ENCODE measurements at places on chromosomes 5 and 9.

GRCh38 chr9:127505396-127506116 lies 54.2 kb downstream of the LRSAM1 start:
- DNase-seq: no peak

GRCh38 chr5:59496524-59497134 lies 396.9 kb downstream of the PDE4D start:
- DNase-seq: no peak

DNA sequence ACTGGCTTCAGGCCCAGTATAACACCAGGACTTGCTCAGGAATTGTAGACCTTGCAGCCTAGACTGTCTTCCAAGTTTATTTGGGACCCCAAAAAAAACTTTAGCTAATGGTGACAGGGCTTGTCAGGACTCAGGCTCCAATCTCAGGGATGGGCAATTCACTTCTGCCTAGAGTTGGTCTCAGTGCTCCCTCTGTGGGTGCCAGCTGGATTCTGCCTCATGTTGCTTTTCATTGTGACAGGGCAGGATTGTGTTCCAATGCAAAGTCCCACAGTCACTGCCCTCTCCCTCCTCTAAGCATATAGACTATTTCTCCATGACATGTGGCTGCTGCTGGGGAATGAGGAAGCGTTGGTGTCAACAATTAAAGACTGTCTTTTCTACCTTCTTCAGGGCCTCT lies 174.7 kb downstream of the CYLC2 start:
- no peak for DNase-seq

GRCh38 chr5:170974461-170974860 lies 112.6 kb downstream of the RANBP17 start:
- no peak for DNase-seq

- no peak for DNase-seq
Measured at GRCh38 chr9:121735793-121736770, 84.6 kb downstream of the DAB2IP start.

DNA sequence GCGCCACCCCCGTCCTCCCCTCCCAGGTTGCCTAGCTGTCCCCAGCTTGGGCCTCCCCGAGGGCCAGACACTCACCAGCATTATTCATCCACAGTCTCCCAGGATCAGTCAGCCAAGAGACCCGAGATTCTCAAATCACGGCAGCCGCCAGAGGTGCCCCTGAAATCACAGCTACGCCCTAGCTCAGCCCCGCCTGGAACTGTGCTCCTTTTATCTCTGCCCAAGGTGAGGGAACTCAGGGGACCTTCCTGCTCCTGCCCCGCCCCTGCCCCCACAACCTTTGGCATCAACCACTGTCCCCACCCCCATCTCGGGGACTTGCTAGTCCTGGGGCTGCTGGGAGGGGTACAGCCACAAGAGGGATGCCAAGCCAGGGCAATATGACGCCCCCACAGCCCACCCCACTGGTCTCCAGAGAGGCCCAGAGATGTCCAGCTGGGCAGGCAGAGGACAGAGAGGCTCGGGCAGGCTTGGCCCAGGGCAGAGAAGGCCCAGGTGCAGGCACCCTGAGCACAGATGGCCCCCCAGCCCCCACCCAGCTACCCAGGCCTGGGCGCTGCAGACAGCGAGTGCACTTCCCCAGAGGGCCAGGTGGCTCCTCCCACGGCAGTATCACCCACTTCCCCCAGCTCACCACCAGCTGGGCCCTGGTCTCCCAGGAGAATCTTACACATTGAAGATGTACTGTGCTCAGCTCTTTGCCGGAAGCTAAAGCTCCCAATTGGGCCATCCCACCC lies at the start of gene FUT7:
TSS of gene FUT7 (minus strand) at position 185 of the 737 bp plus-strand sequence. CDS start at position 88, 97 bp downstream.
- DNase-seq: no peak

GRCh38 chr5:158514319-158514985 lies 585.3 kb downstream of the EBF1 start:
- DNase-seq: no peak

- no peak for DNase-seq
Measured at GRCh38 chr5:171236651-171237050, 72.4 kb upstream of the TLX3 start.

GRCh38 chr5:145347026-145347616 lies 488.0 kb downstream of the PRELID2 start:
- DNase-seq: no peak

GRCh38 chr9:70519912-70520724 lies 105.7 kb upstream of the KLF9 start:
- DNase-seq: no peak

DNA sequence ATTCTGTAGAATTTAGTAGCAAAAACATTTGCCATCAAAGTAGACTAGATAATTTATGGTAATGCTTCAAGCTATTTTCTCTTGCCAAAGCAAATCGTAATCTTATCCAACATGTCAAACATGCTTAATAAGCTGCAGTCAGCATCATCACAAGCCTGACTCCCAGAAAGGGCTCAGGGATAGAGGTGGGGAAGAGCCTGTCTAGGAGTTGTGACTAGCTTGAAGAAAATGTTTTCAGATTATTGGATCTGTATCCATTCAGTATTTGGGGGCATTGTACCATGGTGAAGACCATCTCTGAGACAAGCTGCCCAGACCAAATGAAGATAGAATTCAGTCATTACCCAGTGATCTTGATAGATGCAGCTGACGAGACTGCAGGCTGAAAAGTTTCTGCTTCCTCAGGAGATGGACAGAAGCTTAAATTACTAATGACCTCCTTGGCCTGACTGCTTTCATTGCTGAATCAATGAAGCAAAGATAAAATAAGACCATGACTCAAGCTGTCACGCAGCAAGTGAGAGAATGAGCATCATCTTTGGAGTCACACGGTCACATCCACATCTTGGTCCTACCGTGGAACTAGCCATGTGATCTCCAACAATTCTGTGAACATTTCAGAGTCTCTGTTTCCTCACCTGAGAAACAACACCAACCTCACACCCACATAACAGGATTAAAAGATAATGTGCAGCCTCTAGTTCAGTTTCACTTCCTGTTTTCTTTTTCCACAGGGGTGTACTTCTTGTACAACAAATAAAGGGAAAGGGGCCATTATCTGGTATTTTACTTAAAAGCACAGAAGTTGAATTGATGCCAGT lies 9.4 kb downstream of the ERAP2 start:
- DNase-seq: no peak

DNA sequence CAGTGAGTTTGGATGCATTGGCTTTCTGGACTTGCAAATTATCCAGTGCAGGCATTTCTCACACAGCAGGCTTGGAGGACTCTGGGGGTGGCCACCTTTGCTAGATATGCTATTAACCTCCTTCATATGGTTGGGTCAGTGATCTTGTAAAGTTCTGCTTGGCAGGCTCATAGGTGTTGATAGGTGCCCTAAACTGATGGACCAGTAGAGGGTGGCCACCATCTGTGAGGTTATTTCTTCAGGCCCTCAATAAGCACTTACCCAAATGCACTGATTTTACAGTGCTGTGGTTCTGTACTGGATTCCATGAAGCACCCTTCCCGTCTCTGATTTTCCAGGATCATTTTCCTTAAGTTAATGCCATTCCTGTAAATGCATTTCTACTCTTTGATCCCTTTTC lies 216.3 kb downstream of the COMMD10 start:
- DNase-seq: no peak

- no peak for DNase-seq
Measured at GRCh38 chr5:167870055-167870454, 421.4 kb upstream of the WWC1 start.

GRCh38 chr5:177429248-177430040 lies 3.0 kb downstream of the GRK6 start:
- DNase-seq: no peak

DNA sequence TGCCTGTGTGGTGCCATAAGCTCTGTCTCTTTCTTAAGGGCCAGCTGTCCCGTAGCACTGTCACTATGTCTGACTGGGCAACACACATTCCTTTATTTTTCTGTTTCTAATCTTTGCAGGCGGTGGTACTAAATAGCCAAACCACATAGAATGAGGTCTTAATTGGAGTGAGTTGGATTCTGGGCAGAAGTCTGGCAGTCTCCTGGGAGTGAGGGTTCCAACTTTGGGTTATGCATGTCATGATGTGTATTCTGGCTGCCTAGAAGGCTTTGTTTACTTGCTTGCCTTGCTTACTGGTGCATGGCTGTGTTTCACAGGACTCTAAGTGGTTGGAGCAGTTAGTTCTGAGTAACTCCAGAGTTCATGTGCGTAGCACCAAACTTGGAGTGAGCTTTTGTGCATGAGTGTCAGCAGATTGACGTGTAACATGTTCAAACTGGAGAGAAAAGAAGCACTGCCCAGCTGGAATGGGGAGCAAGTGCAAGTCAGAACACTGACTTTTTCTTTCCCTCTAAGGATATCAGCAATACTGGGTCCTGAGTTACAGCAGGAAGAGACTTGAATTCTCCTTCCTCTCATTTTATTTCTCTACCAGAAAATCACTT lies 185.8 kb downstream of the PCSK1 start:
- DNase-seq: no peak

DNA sequence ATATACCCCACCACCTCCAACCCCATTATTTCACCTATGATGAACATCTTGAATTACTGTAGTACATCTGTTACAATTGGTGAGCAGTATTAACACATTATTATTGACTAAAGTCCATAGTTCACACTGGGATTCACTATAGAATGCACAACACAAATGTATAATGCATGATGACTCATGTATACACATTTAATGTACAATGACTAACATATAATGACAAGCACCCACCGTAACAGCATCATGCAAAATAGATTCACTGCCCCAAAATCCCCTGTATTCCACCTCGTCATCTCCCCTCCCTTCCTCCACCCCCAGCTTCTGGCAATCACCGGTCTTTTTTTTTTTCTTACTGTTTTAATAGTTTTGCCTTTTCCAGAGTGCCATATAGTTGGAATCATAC lies 47.1 kb upstream of the NEK6 start:
- no peak for DNase-seq

GRCh38 chr9:122122903-122123632 lies 30.0 kb upstream of the TTLL11 start:
- DNase-seq: peak; percentile 61

DNA sequence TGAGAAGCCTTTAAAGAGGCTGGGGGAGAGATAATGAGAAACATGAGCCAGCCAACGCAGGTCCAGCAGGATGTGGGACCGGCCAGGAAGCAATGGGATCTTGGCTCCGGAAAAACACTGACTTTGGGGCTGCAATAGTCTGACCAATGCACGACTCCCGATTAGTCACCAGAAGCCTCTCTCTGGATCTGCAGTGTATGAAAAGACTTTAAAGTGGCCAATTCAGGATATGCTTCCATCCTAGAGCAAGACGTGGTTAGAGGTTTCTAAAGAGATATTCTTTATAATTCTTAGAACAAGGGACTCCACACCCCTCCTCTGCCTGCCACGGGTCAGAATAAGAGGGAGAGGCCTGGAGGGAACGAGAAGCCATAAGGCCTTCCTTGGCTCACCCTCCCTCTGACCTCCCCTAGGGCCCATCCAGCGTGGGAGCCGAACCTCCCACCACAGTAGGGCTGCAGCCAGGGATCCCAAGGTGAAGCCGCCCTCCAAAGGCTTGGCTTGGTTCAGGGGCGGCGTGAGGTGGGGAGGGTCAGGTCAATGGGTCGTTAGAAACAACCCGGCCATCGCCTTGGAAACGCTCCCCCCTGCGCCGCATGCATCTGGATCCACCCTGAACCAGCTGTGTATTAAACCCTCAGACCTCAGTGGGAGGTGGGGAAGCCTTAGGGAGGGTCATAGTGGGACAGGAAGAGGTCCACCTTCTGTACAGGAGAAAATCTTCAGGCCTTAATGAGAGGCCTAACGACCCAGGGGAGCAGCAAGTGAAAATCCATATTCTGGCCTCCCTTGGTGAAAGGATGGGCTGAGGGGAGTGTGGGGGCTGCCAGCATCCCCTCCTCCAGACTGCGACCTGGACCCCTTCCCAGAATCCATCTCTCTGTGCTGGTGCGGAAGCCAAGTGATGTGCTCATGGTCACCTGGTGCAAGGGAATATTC lies 11.1 kb downstream of the FGF1 start:
- DNase-seq: no peak

DNA sequence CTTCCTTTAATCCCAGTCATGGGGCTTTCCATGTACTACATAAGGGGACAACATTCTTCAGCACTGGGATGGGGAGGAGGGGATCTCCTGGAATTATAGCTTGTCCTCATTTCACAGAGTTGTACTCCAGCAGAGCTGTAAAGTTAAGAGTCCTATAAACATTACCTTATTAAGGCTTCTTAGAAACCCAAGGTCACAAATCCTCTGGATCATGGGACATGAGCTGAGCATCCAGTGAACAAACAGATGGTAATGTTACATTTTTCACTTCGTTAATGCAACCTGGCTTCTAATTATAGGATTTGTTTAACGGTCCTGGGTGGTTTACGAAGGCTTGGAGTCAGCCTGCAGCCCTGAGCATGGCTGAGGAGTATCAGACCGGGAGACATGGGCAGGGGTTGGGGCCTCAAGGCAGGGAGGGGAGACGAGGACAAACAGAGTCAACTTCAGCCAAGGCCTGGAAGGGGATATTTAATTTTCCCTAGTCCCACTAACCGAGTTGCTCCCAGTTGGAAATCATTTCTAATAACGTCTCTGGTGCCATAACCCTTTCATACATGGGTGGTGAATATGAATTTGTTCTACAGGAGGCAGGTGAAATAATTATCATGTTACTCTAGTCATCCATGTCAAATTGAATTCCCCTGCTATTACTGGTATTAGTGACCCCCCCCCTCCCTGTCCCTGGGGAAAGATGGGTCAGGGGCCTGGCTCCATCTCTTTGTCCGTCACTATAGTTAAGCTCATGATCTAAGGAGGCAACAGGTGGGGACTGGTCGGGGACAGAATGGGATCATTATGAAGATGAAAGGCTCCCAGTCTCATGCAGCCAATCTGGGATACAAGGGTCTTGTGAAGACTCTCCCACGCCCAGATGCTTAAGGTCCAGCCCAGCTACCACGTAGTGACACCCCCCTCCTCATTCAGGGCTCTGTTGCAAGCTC lies 10.7 kb upstream of the IL17B start:
- no peak for DNase-seq

- no peak for DNase-seq
Measured at GRCh38 chr5:156479849-156480248, 152.9 kb downstream of the SGCD start.

DNA sequence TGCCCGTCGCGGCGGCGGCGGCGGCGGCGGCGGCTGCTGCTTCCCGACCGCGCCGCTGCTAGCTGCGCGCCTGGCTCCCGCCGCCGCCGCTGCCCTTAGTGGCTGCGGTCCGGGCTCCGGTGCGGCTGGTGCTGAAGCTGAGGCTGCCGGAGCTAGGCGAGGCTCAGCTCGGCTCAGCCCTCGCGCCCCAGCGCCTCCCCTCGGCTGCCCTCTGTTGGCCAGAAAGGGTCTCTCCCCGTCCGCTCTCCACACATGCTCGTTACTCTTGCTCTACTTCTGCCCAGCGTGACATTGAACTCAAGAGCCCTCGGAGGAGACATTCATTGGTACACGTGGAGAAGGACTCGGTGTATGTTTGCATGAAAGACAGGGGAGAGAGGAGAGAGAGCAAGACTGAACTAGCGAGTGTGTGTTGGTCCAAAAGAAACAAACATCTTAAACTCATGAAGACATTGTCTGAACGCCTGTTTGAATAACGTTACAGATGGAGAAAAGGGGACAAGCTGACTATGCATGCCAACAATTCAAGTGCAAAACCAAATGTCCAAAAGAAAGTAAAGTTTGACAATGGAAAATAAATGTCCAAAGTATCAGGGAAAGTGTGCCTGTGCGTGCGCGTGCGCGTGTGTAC lies at the start of gene HCN1:
TSS of gene HCN1 (minus strand) at position 175 of the 631 bp plus-strand sequence.
- peak; percentile 86 for DNase-seq

- DNase-seq: no peak
Measured at GRCh38 chr5:129018837-129019236, 53.5 kb downstream of the SLC27A6 start.

Data from NCI-H1930 (cell line).